ENCODE measurements at places on chromosomes 7 and 10.
A peak's percentile ranks its signal among the peaks of the same experiment; 100 is the strongest.

GRCh38 chr10:124340033-124340760 lies 78.5 kb downstream of the OAT start:
- DNase-seq = no peak

GRCh38 chr7:115475761-115476385 lies 554.0 kb downstream of the MDFIC start:
- DNase-seq = no peak

- DNase-seq = no peak
Observed at GRCh38 chr7:64686493-64687184, 20.7 kb downstream of the ZNF107 start.

DNA sequence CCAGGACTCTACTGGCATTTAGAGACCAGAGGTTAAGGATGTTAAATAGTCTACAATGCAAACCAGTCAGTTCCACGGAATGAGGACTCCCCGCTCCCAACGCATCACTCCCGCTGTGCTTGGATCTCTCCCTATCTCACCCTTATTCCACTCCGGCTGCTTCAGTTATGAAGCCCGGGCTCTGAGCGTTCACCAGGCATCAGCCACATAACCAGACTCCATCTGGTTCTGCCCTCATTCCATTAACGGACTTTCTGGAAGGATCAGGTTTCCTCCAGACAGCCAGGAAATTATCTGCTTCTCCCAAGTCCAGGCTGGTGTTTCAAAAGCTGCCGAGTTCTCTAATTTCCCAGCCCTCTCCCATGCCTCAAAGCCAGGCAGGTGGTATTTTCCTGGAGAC lies 499.3 kb downstream of the GLRX3 start:
- no peak for DNase-seq

DNA sequence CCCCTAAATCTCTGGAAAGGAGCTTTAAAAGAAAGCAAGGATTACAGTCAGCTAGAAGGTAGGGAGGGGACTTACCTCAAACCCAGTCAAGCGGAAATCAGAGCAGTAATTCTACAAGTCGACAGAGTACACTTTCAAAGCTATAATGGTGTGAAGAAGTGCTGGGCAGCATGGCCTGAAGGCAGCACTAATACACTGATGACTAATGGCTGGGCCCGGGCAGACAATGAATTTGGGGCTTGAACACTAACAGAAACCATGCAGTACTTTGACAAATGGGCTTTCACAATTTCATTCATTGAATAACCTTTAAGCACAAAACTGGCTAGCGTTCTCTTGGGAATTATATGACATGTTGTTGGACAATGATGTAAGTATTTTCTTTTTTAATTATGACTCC lies 4.7 kb downstream of the GLI3 start:
- DNase-seq = peak; percentile 63

DNA sequence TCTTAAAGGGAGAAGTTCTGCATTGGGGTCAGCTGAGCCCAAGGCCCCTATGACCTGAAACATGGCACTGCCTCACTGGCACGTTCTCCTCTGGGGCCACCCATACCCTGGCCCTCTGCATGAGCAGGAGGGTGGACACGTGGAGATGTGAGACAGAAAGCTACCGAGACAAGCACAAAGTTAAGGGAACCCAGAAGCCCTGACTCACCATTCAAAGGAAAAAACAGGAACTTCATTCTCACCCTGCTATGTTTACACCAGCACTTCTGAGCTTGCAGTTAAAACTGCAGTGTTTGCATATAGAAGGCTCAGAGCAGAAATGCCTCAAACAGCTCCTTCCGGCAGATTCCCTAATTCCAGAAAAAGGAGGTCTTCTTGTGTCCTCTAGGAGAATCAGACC lies 41.7 kb downstream of the DENND11 start:
- no peak for DNase-seq

- peak; percentile 53 for DNase-seq
Observed at GRCh38 chr7:151756076-151756731, 120.7 kb downstream of the PRKAG2 start.

DNA sequence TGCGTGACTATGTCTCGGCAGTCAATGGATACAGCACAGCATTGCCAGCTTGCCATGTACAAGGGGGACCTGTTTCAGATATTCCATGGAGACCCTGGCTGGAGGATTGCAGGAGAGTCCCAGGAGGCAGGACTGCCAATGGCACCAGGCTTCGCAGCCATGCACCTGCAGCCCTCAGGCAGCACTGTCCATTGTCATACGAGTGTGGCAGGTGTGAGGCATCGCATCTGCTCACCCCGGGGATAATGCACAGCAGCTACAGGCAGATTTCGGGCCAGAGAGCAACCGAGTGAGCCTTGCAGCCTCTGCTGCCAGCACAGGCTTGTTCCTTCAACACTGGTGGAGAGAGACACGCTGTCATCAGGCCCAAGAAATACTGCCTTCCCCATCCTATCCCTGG lies 415.1 kb downstream of the PAXIP1 start:
- no peak for DNase-seq

- DNase-seq = peak; percentile 86
Observed at GRCh38 chr10:98269435-98269912, 1.5 kb upstream of the LOXL4 start.

DNA sequence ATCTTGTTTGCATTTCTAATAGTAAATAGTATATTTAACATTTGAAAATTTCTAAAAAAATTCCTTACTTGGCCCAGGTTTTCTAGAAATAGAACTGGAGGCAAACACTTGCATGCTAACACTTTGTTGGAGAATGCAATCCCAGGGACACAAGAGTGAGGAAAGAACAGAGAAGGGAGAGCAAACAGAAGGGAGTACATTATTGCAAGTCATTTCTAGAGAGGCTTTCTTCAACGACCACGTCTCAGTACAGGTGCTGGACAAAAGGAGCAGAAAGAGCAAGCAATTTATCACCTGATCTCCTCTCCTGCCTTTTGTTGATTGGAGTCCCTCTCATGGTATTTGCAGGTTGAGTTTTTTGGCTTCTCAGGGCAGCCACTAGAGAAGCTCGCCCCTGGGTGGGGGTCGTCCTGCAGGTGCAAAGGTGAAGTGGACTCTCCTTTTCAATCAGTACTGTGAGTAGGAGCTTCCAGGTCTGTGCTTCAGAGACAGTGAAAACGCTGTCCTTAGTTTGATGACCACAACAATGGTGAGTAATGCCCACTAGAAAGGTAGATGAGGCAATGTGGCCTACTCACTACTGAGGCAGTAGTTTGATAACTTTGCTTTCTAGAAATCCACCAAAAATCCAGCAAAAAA lies 5.2 kb downstream of the CPED1 start:
- DNase-seq = no peak

DNA sequence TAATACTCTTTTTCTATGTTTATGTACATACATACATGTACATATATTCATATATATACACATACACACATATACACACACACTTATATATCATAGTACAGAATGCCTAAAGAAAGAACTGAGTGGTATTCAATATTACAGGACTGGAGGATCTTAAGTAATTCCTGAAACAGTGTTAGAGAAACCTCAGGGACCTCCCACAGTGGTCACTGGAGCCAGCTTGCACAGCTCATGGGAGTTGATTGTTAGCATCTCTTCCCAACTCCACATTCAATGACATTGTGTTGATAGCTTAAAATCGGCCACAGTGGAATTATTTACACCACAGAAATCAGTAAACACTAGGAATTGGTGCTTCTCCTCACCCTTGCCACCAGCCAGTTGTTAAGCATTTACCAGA lies 6.0 kb downstream of the LRRC17 start:
- DNase-seq = no peak

DNA sequence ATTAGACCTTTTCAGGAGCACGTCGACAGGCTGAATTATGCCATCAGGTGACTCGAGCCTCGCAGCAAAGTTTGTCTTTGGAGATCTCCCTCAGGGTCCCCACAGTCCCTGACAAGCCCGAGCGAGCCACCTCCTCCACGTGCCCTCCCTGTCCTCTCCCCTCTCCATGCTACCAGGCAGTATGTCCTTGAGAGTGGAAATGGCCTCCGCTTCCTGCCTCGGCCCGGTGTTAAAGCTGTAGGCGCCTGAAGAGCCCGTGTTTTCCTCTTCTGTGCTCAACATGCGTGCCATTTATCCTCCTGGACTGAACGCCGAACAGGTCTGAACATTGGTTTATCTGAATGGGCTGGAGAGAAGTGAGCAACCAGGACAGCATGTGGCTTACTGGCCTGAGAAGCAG lies 82.6 kb downstream of the GPR26 start:
- no peak for DNase-seq

DNA sequence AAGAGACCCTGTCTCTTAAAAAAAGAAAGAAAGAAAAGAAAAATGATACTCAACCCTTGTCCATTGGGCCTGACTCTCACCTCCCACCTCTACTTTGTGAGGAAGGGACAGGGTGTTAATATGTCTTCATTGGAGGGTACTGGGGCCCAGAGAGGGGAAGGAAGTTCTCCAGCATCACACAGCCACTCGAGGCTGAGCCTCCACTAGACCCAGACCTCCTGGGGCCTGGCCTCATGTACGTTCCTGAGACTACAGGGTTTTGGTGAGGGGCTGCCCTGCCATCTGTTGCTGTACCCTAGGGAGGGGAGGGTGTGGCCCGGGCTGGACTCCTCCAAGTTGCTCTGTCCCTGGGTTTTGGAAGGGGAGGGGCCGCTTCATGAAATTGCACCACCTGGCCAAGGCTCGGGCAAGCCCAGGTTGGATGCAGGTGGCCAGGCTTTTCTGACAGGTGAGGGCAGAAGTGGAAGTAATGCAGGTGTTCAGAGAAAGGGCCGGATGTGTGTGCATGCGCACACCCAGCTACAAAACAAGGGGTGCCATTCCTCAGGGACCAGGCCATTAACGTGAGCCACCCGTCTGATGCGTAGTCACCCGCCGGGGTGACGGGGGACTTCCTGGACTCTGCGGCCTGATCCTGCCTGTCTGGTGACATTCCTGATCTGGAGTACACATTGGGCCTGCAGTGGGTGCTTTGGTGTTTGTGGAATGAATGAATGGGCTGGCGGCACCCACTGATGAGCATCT lies 21.7 kb downstream of the GTF2IRD1 start:
- no peak for DNase-seq

- no peak for DNase-seq
Observed at GRCh38 chr10:131824371-131825149, 76.2 kb upstream of the PPP2R2D start.

- DNase-seq = no peak
Observed at GRCh38 chr10:122050311-122050710, 61.3 kb downstream of the TACC2 start.

- no peak for DNase-seq
Observed at GRCh38 chr7:158031867-158032308, 555.7 kb downstream of the PTPRN2 start.

Measured in NCI-H226 (cell line).